ENCODE measurements at places on chromosomes 6 and 20. TPM values are rescaled to one million over a fixed set of nuclear protein-coding genes. Genes with fewer than 3 reads are reported as not detected.
A peak's percentile ranks its signal among the peaks of the same experiment; 100 is the strongest.

DNA sequence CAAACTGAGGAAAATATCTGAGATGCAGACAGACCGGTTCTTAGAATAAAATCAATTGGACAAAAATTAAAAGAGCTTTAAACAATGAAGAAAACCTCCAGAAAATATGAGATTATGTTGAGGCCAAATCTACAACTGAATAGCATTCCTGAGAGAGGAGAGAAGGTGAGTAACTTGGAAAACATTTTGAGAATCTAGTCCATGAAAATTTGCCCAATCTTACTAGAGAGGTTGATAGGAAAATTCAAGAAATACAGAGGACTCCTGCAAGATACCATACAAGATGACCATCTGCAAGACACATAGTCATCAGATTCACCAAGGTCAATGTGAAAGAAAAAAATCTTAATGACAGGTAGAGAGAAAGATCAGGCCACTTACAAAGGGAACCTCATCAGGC is 437.7 kb upstream of the ADGRB3 start:
- no peak for DNase-seq

HLA-DQA2 gene
- total RNA-seq: 68.0 TPM

CYP21A2 gene
- total RNA-seq: 1.1 TPM

CLPSL1 gene
- total RNA-seq: not detected

SNAI1 gene
- 1.9 TPM for total RNA-seq

DNA sequence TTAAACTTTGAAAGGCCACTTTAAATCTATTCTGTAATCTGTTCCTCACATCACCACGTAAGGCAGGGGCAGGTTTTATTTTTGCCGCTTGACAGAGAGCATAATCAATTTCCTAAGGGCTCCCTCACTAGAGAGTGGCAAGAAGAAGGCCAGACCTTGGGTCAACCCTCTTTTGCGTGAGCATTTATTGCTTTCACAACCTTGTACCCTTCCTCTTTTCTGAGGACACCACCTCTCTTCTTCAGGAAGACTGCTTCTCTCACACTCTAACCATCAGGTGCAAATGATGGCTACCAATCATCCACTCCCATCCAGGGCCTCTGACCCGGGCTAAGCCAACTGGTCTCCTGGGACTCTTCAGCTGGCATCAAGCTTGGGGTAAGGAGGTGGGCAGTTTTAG is 25.2 kb upstream of the QKI start:
- DNase-seq: no peak

DPPA5 gene
- total RNA-seq: not detected

DNA sequence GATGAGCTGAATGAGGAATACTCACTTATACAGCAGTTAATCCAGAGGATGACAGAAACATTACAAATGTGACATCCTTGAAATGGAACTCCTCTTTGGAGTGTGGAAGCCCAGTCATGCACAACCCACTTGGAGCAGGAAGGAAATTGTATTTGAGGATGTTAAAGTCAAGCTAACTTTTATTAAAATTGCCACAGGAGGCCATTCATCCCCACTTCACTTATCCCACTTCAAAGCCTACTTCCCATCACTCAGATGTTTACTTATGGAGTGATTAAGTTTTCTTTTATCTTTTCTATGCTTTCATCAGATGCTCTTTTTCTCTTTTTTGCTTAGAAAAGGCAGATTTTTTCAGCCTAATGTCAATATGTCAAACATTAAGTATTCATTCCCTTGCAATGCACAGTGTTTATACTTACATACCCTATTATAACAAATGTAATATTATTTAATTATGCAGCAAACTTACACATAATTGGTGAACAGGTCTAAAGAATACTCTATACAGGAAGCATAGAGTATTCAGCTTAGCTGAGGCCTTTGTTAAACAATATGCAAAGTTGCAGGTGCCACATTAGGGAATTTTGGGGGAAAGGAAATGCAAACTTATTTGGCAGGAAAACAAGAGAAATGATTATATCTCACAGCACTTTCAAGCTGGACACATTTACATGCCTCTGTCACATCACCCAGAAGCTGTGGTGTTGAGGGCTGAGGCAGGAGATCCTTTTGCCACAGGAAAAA is 148.9 kb downstream of the KHDC1L start:
- no peak for DNase-seq

DNA sequence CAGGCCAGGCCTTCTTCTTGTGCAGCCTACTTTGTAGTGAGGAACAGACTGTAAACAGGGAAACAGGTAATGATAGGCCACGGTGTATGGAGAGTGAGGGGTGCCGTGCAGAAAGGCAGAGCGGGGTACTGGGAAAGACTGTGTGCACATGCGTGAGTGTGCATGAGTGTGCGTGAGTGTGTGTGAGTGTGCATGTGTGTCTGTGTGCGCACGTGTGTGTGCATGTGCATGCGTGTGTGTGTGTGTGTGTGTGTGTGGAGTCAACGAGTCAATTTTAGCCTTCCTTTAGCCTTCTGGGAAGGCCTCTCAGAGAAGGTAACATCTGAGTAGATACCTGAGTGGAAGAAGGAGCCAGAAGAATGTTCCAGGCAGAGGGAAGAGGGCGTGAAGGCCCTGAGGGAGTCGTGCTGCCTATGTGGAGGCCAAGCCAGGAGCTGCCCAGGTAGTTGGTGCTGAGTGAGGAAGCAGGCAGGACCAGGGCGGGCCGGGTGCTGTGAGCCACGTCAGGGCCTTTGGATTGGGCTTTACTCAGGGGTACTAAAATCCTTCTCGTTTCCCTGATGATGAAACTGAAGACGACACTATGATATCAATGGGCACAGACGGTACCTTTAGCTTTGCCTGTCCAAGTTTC is 6.3 kb downstream of the APCDD1L start:
- DNase-seq: no peak

DNA sequence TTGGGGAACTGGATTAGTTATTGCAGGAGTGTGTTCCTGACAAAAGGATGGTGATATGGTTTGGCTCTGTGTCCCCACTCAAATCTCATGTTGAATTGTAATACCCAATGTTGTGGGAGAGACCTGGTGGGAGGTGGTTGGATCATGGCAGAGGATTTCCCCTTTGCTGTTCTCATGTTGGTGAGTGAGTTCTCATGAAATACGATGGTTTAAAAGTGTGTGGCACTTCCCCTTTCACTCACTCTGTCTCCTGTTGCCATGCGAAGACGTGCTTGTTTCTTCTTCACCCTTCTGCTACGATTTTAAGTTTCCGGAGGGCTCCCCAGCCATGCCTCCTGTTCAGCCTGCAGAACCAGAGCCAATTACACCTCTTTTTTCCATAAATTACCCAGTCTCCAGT is 16.2 kb upstream of the TREM1 start:
- no peak for DNase-seq

GRCh38 chr20:6767536-6768227 is at the start of gene BMP2:
BMP2 (plus strand) TSS chr20:6767686; CDS start chr20:6770127, 2,441 bp downstream.
- DNase-seq: peak; percentile 67

SIRPB1 gene
- 35.8 TPM for total RNA-seq

DNA sequence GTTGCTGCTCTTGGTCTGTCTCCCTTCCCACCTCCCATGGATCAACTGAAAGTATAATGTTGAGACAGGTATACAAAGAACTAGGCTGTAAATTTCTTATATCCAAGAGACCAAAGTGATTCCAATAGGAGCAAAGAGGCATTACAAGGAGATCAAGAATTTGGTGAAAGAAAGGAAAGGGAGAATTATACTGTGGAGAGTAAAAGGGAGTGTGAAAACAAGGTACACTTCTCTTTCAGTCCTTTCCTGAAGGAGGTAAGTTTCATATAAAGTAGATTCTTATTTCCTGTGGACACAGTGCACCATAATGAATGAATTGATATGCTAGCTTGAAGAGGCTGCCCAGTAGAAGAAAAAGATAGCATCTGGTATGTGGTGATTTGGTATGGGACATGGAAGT is 49.7 kb downstream of the CD2AP start:
- no peak for DNase-seq

APCDD1L gene
- total RNA-seq: not detected

C6orf15 gene
- total RNA-seq: not detected

GRCh38 chr20:59016795-59017492 is 2.3 kb upstream of the TUBB1 start:
- no peak for DNase-seq
